Fibroblast of skin of left quadriceps (primary cell): ENCODE measurements at places on chromosomes 11 and 22.

GRCh38 chr11:76234021-76234415, 27.7 kb upstream of the WNT11 start:
- DNase-seq: no peak

DNA sequence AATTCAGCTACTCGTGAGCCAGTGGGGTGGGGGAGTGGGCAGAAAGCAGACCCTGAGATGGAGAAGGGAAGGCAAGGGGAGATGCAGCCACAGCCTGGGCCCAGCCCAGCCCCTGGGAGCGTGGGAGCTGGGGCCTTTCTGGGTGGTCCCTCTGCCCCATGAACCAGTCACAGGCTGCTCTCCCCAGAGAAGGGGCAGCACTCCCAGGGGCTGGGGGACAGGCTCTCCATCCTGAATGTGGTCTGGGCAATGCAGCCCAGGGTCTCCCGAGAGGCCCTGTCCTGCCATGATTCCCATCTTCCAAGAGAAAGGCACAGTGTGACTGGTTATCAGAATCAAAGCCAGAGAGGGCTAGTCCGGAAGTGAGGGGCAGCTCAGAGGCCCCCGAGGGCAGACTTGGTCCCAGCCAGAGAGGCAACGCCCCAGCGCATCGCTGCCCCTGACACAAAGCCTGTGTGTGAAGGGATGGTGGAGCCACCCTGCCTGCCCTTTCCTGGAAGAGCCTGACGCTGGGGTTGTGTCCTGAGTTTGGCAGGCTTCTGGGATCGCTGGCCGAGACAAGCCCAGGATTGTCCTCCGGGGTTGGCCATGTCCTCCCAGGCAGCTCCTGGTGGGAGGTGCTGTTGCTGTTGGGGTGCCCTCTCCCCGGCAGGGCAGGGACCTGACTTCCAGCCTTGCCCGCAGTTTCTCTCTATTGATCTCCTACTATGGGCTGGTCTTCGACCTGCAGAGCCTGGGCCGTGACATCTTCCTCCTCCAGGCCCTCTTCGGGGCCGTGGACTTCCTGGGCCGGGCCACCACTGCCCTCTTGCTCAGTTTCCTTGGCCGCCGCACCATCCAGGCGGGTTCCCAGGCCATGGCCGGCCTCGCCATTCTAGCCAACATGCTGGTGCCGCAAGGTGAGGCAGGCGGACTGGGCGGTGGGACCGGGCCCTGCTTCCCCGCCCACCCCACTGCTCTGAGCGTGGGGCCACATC, 23.8 kb upstream of the SLC22A12 start:
- no peak for DNase-seq

GRCh38 chr11:64146036-64146955, 19.6 kb downstream of the MACROD1 start:
- no peak for DNase-seq

DNA sequence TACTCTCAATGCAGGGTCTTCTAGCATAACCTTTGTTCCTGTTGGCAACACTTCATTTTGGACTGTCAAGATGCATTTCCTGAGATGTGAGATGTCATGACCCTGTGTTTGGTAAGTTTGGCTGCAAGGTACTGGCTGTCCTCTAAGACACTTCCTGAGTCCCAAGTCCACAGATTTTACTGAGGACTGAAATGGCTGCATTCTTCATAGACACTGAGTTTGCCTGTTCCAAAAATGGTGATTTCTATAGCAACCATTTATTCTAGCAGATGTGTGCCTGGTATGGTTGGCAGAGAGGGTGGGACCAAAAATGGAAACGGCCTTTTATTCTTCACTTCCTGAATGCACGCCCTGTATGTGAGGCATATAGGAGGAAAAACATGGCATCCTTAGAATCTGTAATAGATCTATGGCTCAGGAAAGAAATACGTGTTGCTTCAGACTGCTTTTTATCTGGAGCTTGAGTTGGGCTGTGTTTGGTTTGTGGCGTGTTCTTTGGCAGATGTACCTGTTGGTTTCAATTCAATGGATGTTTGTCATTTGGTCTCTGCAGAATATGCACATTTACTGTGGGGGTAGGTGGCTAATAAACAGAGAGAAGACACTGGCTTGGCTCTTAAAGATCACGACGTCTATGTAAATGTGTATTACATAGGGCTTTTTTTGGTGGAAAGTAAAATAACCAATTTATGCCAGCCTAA, 62.4 kb downstream of the ZBTB16 start:
- DNase-seq: no peak

DNA sequence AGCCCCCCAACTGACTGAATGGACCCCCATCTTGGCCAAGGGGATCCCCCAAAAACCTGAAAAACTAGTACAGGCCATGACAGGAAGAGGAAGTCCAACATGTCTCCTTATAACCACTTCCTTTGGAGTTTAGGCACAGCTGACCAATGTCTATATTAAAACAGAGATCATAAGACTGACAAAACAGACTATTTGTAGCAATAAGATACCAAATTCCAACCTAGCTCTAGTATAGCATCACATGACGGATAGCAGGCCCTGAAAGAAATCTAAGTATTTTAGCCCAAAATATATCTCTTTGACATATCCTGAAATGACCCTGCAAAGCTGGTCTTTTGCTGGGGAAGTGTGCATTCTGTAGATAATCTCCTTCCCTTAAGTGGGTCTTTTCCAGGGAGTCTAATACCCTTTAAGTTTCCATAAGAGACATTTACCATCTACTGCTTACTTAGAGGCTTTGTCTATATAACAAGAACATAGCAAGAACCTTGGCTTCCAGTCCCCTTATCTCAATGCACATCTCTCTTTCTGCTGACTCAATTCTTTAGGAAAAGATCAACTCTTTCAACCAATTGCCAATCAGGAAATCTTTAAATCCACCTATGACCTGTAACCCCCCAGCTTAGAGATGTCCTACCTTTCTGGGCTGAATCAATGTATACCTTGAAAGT, 34.9 kb upstream of the ACER3 start:
- DNase-seq: no peak

- no peak for DNase-seq
Observed at GRCh38 chr22:39703928-39704639, 133.5 kb downstream of the CACNA1I start.

GRCh38 chr11:16117989-16118756, 238.2 kb downstream of the SOX6 start:
- no peak for DNase-seq

GRCh38 chr11:114130115-114130576, 70.6 kb downstream of the ZBTB16 start:
- DNase-seq: no peak

DNA sequence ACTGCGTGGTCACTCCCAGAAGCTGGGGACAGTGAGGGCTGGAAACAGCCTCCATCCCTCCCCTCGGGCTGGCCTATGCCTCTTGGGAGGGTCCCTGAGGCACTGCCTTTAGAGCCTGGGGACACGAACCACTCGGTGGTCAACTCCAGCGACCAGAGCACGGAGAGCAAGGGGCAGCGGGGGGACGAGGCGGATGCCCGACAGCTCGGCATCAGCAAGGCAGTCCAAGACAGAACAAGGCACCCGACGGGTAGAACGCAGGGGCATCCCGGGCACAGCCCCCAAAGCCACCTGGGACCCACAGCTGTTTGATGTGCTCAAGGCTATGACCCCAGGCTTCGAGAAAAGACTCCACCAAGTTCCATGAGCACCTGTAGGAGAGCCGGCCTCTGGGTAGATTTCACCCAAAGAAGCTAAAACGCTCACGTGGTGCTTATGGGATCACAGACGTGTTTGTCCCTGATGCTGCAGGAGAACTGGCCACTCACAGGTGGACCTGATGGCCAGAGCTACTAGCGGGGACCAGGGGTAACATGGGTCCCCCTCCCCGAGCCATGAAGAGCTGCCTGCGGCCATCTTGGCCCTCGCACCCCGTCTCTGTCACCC, 510 bp upstream of the LSP1 start:
- DNase-seq: no peak
